ENCODE measurements at places on chromosomes 13 and 19.

DNA sequence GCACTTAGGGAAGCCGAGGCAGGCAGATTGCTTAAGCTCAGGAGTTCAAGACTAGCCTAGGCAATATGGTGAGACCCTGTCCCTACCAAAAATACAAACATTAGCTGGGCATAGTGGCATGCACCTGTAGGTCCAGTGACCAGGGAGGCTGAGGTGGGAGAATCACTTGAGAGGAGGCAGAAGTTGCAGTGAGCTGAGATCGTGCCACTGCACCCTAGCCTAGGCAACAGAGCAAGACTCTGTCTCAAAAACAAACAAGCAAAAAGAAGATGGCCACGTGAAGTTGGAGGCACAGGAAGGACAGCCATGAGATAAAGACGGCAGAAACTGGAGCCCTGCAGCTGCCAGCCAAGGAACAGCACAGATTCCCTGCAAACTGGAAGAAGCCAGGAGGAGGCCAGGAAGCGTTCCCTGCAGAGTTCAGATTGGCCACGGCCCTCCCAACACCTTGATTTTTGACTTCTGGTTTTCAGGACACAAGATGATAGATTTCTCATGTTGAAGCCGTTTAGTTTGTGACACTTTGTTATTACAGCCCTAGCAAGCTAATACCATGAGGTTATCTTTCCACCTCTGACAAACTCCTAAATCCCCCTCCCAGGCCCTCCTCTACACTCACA is 786.7 kb downstream of the UQCRFS1 start:
- DNase-seq: no peak

GRCh38 chr13:89465366-89465765 is 1794.2 kb downstream of the SLITRK5 start:
- no peak for DNase-seq

DNA sequence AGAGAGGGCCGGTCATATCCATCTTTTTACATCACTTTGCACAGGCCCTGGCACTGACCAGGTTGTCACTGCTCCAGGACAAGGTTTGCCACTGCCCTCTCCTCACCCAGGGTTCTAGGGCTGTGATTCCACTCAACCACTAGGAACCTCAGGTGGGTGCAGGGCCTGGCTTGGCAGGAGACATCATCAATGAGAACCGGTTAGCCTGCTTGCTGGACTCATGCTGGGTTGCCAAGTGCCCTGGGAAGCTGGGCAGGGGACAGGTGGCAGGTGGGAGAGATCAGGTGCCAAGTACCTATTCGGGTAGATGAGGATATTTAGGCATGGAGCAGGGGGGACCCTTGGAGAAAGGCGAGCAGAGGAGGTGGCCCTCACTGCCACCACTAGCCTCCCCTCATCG is 4.2 kb upstream of the CERS4 start:
- no peak for DNase-seq

- no peak for DNase-seq
Measured at GRCh38 chr13:30715837-30716236, 19.5 kb upstream of the ALOX5AP start.

GRCh38 chr13:44104197-44104490 is 224.4 kb downstream of the LACC1 start:
- no peak for DNase-seq

- DNase-seq: no peak
Measured at GRCh38 chr13:38637576-38637975, 49.3 kb upstream of the FREM2 start.

DNA sequence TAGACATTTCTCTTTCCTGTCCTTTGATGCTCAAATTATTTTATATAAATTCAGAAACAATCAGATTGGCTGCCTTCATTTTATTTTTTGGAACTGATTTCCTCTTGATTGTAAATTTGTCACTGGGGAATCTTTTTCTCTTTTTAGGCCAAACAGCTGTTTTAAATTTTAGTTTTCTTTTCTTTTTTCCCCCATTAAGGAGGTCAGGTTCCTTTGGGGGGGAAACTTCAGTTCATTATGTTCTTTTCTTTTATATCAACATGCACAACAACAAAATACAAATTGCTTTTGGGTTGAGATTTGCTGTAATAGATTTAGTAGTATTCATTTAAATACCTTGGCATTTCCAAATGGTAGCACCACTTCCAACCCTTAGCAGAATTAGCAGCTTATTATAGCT is 264.8 kb upstream of the SPRY2 start:
- DNase-seq: no peak

DNA sequence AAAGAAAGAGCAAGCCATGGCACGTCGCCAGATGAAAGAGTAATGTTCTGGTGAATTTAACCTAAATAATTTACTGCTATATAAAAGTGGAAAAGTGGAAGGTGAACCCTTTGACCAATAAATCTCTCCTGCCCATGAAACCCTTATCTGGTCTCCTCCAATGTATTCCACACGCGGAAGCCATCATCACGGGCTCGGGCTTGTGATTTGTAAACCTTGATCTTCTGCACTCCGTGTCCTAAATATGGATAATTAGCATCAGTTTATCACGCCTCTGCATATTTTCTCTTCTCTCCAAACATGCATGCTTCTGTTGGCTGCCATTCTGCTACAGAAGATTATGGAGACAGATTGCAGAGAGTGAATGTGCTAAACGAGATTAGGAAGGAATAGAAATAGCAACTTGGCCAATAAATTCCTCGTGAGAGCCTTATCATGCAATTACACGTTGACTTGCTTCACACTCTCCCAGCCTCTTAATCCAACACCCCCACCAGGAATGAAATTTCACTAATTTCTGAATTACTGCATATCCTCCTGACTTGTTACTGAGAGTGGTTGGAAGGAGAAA is 34.5 kb downstream of the SOX1 start:
- DNase-seq: no peak

Measured in stimulated activated CD4-positive, alpha-beta T cell treated with anti-CD3 and anti-CD28 coated beads, Interleukin-4, amount 100 ng/mL, for 24 hours (primary cell).